ENCODE measurements at places on chromosomes 16 and 17. TPM values are rescaled to one million over a fixed set of nuclear protein-coding genes. Genes with fewer than 3 reads are reported as not detected.
A peak's percentile ranks its signal among the peaks of the same experiment; 100 is the strongest.

- DNase-seq = no peak
These were observed 147.4 kb downstream of the TMEM132E start for GRCh38 chr17:34726536-34727384.

DNA sequence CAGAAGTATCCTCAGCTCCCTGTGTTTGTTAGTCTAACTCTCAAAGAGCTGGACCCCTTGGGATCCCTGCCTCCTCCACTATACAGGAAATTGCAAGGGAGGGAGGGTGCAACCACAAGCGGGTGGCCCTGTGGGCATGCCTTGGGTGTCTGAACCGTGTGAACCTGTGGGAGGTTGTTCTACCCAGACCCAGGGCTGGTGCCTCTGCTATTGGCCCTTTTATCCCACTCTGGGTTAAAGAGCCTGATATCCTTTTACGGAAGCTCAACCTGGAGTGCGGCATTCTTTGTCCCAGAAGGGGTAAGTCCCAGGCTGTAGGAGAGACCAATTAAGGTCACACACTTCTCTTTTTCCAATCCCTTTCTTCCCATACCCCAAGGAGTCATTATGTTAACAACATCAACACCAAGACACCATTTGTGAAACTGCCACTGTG is 53.4 kb downstream of the ARSG start:
- DNase-seq = peak; percentile 15

Gene SULT1A4
- 13.3 TPM for total RNA-seq

DNA sequence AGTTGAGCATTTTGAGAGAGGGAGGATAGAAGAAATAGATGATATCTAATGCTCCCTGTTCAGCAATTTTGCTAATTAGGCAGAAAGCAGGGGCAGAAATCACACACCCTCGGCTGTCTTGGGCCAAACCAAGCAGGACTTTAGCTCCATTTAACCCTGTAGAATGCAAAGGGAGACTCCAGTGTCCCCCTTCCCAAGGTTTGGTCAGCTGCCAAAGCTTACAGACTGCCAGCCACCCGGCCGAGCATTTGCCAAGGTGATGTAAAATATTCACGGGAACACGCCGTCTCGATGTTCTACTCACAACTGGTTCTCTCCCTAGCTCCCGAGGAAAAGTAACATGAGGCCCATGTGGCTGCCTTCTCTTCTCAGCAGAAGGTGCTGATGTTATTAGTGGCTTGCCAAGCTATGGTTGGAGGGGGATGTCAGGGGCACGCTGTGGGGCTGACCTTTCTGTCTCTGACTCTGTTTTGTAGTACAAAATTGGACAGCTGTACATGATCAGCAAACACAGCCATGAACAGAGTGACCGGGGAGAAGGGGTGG is 155.3 kb downstream of the PITPNC1 start:
- DNase-seq = no peak

DNA sequence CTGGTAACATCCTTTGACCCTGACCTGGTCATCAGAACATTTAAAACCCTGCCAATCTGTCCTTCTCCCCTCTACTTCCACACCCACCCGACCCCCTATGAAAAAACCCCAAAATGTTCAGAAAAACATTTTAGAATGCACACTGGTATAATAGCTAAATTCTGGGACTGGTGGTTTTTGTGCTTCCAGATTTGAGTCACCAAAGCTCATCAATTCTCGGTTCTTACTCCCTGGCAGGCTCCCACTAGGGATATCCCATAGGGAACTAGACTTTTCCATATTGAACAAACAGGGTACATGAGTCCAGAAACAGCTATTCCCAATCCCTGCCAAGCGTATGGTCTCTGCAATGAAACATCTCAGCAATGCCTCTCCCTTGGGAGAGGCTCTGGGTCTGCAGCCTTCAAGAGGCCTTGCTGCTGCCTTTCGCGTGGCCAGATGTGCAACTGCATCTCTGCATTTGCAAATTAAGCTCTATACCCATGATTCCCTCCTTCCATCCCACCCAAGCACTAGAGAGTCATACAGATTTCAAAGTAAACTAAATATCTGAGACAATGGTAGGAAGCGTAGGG is 67.7 kb downstream of the SMG6 start:
- no peak for DNase-seq

Gene PIPOX
- total RNA-seq = 0.46 TPM

- DNase-seq = peak; percentile 37
These were observed 11.8 kb downstream of the SLC9A5 start for GRCh38 chr16:67260426-67261063.
